ENCODE measurements at places on chromosomes 2 and 18.

- DNase-seq = no peak
These were observed 107.1 kb upstream of the TCF4 start for GRCh38 chr18:55695091-55695490.

DNA sequence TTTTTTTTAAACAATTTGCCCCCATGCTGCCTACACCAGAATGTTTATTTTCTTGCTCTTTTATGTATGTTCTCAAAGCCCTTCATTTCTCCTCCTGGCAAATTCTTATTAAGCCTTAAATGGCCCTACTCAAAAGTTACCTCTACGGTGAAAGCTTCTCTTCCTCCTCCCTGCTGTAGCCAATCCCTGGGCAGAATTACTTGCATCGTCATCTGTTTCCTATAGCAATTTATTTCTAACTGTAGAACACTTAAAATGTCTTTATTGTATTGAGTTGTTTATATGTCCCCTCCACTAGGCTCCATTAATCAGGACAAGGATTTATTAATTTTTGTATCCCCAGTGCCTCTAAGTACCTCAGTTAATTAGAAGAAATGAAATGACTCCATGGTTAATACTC lies 2.5 kb upstream of the RAD51AP2 start:
- no peak for DNase-seq

GRCh38 chr2:133452583-133452982 lies 115.7 kb downstream of the NCKAP5 start:
- no peak for DNase-seq

DNA sequence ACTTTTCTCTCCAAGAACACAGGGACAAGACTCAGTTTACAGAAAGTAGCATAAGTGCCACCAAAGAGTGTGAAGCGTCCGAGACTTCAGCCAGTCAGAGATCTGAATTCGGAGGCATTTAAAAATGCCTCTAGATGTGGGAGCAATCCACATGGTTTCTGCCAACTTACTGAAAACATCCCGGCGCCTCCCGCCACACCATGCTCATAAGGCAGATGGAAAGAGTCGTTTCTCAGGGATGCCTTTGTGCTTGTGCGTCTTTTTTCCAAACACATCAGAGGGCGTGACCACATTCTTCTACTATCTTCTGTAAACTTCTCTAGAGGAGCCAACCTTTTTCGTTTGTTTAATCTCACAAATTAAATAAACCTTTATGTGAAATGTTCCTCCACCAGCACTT lies 88.7 kb downstream of the NRP2 start:
- DNase-seq = no peak

DNA sequence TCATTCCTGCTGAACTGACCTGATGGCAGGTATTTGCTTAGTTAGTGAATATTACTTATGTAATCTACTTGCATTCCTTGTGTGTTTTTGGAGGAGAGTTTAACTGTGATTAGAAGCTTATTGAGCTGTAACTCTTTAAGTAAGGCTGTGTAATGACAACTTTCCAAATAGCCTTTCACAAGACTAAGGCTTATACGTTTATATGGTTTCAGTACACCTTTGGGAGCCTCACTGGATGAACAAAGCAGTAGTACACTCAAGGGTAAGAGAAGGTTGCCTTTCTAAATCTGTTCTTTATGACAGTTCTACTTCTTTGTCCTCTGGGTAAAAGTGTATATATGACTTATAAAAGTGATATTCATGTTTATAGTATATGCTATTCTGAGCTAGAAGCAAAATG lies 4.3 kb downstream of the ITPRID2 start:
- no peak for DNase-seq

DNA sequence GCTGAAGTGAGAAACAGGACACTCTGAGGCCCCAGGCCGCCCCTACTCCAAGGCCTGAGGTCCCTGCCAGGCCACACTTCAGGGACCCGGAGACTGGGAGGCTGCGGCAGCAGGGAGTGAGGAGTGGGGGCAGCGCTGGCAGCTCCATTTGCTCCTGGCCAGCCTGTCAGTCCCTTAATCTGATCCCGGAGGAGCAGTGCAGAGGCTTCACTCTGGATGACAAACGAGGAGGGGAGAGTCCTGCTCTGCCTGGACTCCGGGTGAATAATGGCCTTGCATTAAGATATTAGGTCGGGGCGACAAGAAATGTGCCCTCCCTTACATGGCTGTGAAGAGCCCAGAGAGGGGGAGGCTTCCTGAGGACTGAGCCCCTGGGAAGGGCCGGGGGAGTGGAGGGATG lies 14.3 kb upstream of the PRSS56 start:
- DNase-seq = no peak

GRCh38 chr2:23503682-23504081 lies 118.7 kb downstream of the KLHL29 start:
- DNase-seq = no peak

- no peak for DNase-seq
These were observed at the start of gene IGFBP2 for GRCh38 chr2:216632952-216633615. IGFBP2 (plus strand) TSS chr2:216633420; CDS start chr2:216633524, 104 bp downstream.

DNA sequence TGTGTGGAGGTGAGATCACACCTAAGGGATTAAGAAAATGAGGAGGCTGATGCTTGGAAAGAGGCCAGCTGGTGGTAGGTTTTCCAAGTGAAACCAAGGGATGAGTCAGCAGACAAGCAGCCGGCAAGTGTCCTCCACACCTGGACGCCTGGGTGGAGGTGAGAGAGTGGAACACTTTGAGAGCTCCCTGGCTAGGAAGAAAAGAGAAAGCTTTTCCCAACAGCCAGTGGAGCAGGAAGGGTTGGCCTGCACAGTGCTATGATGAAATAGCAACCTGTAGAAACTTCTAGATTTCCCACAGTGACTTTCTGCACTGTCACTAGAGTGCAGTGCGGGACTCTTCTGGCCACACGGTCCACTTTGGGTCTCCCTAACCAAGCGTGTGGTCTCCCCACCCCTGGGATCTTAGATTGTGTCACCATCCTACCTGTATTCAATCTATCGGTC lies 19.6 kb upstream of the IL37 start:
- DNase-seq = no peak

DNA sequence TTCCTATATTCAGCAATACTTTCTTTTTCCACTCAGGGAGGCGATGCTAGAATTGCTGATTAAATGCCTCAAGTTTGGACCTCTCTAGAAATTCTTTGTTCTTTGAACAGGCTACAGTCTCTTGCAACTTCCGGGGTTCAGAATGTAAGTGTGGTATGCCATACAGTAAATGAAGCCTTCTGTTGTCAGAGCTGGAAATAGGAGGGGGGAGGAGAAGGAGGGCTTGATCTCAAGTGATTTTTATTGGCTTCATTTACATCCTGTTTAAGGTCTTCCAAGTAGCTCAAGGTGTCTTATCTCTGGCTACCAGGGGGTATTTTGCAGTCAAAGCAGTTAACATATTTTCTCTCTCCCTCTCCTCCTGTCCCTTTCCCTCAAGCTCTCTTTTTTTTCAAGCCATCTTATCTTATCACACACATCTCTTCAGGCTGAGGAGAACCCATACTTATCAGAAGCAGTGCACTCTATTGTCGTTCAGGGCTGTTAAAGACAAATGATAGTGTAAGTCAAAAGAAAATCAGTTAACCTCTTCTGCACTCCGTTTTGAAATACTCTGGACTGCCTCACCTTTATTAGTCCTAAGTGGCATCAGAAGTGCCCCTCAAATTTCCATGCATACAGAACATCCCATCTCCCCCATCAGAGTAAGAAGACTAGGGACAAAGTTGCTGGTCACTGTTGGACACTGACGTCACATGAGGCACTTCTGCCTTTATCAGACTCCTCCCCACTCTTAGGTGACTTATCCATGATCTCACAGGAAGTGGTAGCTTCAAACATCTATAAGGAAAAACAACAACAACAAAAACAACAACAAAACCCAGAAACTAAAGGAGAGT lies 112.2 kb downstream of the ZNF521 start:
- DNase-seq = no peak

- DNase-seq = no peak
These were observed 54.7 kb downstream of the UXS1 start for GRCh38 chr2:106139238-106139935.

- DNase-seq = no peak
These were observed 60.0 kb upstream of the OTOF start for GRCh38 chr2:26537826-26538475.

DNA sequence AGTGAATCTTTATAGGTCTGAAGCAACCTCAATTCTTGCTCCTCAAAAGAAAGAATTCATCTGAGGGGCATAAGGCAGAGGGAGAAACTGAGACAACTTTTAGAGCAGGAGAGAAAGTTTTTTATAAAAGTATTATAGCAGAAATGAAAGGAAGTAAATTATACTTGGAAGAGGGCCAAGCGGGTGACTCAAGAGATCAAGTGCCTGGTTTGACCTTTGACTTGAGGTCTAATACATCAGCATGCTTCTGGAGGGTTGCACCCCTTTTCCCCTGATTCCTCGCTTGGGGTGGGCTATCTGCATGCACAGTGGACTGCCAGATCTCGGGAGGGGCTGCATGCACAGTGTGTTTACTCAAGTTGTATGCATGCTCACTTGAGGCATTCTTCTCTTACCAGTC lies 268.5 kb upstream of the LRATD1 start:
- DNase-seq = no peak

DNA sequence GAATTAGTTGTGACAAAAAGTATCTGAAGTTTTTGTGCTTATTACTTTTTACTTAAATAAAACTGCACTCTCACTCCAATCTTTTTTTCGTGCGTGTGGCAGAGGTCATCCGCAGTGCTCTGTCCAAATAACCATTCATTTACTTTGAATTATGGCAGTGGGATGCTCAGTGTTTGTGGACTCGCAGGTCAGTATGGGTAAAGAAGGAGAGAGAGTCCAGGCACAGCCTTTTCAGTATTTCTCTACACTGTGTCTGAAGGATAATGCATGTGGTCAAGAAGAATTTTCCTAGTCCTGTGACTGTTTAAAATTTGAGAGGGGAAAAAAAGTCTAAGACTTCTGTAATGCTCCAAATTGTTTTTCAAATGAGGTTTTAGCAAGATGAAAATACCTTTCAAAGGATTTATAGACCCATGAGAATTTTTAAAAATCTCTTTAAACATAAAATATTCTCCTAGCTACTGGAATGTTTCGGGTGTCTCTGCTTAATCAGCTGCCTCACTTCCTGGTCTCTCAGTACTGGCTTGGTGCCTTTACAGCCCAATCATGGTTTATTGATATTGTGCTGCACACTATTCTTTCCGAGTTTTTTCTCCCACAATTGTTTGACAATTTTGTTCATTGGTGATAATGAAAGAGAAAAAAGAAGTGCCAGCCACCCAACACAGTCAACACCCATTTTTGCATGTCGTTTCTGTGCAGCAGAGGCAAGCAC lies 453.2 kb downstream of the PTPRM start:
- DNase-seq = no peak

GRCh38 chr2:235674146-235674545 lies 180.3 kb downstream of the AGAP1 start:
- DNase-seq = no peak

- DNase-seq = no peak
These were observed 111.6 kb upstream of the PIEZO2 start for GRCh38 chr18:11260961-11261461.

- DNase-seq = no peak
These were observed 654 bp upstream of the ASB1 start for GRCh38 chr2:238425979-238426567.

DNA sequence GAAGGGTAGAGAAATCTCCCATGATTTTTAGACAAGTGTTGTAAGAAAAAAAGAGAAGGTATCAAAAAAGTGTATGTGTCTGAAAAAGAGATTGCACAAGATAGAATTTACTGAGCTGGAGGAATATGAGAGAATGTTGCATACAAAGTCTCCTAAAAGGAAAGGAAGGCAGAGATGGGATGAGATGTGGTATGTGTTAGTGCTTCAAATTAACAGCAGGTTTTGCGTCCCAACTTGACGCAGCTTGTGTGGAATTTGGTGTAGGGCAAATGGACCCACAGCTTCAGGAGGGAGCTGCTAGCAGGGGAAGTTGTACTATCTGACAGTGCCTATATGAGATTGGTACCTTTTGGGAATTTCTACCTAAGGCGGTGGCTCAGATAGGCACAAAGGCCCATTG lies 9.0 kb upstream of the RASGRP3 start:
- DNase-seq = no peak

GRCh38 chr2:122764014-122764413 lies 1008.6 kb downstream of the TSN start:
- no peak for DNase-seq

DNA sequence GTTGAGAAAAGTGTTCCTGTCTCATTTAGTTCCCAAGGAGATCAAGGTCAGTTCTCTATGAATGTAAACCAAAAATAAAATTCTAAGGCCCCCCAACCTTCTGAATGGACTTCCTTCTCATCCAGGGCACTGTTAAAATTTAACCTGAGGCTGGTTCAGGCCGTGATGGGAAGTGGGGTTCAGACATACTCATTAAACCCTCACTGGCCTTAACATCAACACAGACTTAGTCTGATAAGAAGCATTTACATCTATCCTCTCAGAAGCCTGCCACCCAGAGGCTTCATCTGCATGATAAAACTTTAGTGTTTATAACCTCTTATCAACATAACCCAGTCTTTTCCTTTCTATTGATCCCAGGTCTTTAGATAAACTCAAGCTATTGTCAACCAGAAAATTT lies 22.4 kb downstream of the ITSN2 start:
- no peak for DNase-seq

DNA sequence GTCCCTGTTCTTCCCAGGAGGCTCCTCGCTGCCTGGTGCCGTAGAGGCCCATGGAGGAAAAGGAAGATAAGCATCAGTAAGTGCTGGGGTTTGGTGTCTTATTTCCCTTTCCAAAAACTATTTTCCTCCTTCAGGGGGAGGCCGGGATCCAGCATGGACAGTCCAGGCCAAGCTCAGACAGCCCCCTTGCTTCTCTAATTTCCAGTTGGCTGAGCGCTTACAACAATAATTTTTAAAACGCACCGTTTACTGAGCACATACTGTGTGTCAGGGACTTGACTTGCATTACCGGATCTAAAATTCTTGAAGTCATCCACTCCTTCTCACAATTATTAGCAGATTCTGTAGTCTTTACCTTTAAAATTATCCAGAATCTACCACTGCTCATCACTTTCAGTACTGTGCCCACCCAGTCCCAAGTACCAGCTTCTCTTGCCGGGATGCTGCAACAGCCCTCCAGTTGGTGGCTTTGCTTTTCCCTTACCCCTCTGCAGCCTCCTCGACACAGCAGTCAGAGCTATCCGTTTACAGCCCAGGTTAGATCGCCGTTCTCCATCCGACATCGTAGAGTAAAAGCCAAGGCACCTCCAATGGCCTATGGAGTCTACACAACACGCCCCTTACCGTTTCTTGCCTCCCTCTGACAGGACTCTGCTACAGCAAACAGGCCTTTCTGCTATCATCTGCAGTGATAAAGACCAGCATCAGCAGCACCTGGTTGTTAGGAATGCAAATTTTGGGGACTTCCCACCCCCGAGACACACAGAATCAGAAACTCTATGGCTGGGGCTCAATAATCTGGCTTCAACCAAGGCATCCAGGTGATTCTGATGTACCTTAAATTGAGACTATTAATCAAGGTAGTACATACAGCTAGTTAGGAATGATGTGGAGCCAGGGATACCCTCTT lies 75.2 kb upstream of the TSPYL6 start:
- no peak for DNase-seq

GRCh38 chr2:181038796-181039195 lies 58.4 kb downstream of the UBE2E3 start:
- DNase-seq = no peak
